ENCODE measurements at places on chromosomes 5 and 9. TPM values are rescaled to one million over a fixed set of nuclear protein-coding genes. Genes with fewer than 3 reads are reported as not detected.

The C5orf52 gene
- total RNA-seq: not detected

The UGCG gene
- total RNA-seq: 111 TPM

The BARHL1 gene
- total RNA-seq: not detected

The HMHB1 gene
- not detected for total RNA-seq

The TRIM7 gene
- total RNA-seq: 0.32 TPM

The TAF1L gene
- not detected for total RNA-seq

The PCDHGC4 gene
- total RNA-seq: 0.69 TPM

The ADAMTS2 gene
- total RNA-seq: not detected

The ENTPD2 gene
- total RNA-seq: not detected

The ARL15 gene
- 13.0 TPM for total RNA-seq

The PCDHGA10 gene
- total RNA-seq: 1.3 TPM

The CEL gene
- 0.64 TPM for total RNA-seq

The RGS3 gene
- 15.0 TPM for total RNA-seq

The CCL28 gene
- total RNA-seq: 10.7 TPM

The HSDL2 gene
- total RNA-seq: 11.3 TPM

The OSMR gene
- total RNA-seq: not detected

The BAAT gene
- not detected for total RNA-seq

The PCDHGB2 gene
- total RNA-seq: 2.6 TPM

The NACC2 gene
- total RNA-seq: 1.6 TPM

The EGFLAM gene
- not detected for total RNA-seq

The SPIN1 gene
- 20.7 TPM for total RNA-seq

The GPR21 gene
- 1.6 TPM for total RNA-seq

The GMCL2 gene
- not detected for total RNA-seq

The CMBL gene
- total RNA-seq: not detected

The SVEP1 gene
- not detected for total RNA-seq

The OLFM1 gene
- total RNA-seq: not detected

The SLCO6A1 gene
- not detected for total RNA-seq

The PCDHGA11 gene
- 1.1 TPM for total RNA-seq

The LCN9 gene
- not detected for total RNA-seq

The SMIM33 gene
- total RNA-seq: not detected

The KCNT1 gene
- total RNA-seq: not detected

The MRPS27 gene
- total RNA-seq: 71.6 TPM

The F2R gene
- 0.20 TPM for total RNA-seq

The SNX18 gene
- total RNA-seq: 63.4 TPM

The TTC39B gene
- 6.6 TPM for total RNA-seq

The NCS1 gene
- 0.24 TPM for total RNA-seq

The GARIN3 gene
- not detected for total RNA-seq

The PCDHGA6 gene
- 1.8 TPM for total RNA-seq

The DBH gene
- total RNA-seq: not detected

The MARCHF11 gene
- total RNA-seq: not detected

The MEGF9 gene
- total RNA-seq: 8.5 TPM
